ENCODE measurements at places on chromosomes 6 and 20.
A peak's percentile ranks its signal among the peaks of the same experiment; 100 is the strongest.

GRCh38 chr20:53879048-53879684 lies 191.2 kb downstream of the BCAS1 start:
- peaks cover 35% of the 10 kb centered on the region for H3K4me1 ChIP-seq
- no peaks in the 10 kb centered on the region for H3K36me3 ChIP-seq
- no peak overlapping the region for H3K27ac ChIP-seq
- no peak overlapping the region for H3K4me3 ChIP-seq
- H3K27me3 ChIP-seq = no peaks in the 10 kb centered on the region

GRCh38 chr20:47286681-47287080 lies 69.8 kb downstream of the ZMYND8 start:
- no peak overlapping the region for H3K4me3 ChIP-seq
- DNase-seq = no peak
- H3K27ac ChIP-seq = no peak overlapping the region
- peaks cover 73% of the 10 kb centered on the region for H3K36me3 ChIP-seq
- no peaks in the 10 kb centered on the region for H3K4me1 ChIP-seq
- no peaks in the 10 kb centered on the region for H3K27me3 ChIP-seq

DNA sequence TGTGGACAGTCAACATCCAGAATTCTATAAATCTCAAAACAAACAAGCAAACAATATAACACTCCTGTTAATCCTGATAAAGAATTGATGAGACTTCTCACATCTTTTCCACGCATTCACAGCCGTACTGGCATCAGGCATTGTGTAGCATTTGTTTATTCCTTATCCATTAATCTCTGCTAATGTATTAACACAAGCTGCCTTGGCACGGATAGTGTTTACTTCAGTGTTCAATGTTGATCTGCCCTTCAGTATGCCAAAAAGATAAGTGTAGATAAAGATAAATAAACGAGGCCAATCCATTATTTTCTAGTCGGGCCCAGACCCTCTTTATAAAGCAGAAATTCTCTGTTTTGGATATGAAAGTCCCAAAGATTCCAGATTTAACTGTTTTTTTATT lies 16.1 kb downstream of the UFL1 start:
- no peak overlapping the region for H3K4me3 ChIP-seq
- H3K36me3 ChIP-seq = peaks cover 41% of the 10 kb centered on the region
- H3K4me1 ChIP-seq = peaks cover 6% of the 10 kb centered on the region
- no peaks in the 10 kb centered on the region for H3K27me3 ChIP-seq
- no peak overlapping the region for H3K27ac ChIP-seq
- no peak for DNase-seq

DNA sequence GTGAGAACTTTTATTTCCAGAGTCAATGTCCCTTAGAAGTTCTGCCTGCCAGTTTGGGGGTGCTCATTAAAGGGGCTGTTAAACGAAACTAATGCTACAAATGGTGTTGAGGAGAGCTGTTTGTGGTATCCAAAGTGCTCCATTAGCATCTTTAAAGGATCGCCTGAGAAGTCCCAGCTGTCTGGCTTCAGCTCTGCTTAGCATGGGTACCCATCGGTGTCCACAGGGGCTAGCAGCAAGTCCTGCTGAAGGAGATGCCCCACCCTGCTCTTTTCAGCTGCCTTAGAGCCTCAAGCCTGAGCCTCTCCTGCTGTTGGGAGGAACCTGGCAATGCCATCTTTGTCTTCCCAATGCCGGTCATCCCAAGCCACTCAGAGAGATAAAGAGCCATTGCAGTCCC lies 111.1 kb downstream of the FOXO3 start:
- H3K36me3 ChIP-seq = peaks cover 4% of the 10 kb centered on the region
- H3K4me3 ChIP-seq = no peak overlapping the region

DNA sequence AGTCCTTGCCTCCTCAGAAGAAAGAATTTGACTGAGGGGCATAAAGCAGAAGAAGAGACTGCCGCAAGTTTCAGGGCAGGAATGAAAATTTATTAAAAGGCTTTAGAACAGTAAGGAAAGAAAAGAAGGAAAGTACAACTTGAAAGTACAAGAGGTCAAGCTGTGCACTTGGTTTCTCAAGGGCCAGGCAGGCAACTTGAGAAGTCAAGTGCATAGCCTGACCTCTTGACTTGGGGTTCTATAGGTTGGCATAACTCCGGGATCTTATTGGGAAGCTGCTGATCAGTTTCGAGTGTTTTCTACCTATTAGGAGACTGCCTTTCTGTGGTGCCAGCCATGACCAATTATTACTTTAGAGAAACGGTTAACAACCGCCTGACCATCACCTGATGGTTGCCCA lies 237.0 kb upstream of the RGS17 start:
- no peaks in the 10 kb centered on the region for H3K27me3 ChIP-seq
- H3K36me3 ChIP-seq = no peaks in the 10 kb centered on the region
- H3K27ac ChIP-seq = no peak overlapping the region
- DNase-seq = no peak

DNA sequence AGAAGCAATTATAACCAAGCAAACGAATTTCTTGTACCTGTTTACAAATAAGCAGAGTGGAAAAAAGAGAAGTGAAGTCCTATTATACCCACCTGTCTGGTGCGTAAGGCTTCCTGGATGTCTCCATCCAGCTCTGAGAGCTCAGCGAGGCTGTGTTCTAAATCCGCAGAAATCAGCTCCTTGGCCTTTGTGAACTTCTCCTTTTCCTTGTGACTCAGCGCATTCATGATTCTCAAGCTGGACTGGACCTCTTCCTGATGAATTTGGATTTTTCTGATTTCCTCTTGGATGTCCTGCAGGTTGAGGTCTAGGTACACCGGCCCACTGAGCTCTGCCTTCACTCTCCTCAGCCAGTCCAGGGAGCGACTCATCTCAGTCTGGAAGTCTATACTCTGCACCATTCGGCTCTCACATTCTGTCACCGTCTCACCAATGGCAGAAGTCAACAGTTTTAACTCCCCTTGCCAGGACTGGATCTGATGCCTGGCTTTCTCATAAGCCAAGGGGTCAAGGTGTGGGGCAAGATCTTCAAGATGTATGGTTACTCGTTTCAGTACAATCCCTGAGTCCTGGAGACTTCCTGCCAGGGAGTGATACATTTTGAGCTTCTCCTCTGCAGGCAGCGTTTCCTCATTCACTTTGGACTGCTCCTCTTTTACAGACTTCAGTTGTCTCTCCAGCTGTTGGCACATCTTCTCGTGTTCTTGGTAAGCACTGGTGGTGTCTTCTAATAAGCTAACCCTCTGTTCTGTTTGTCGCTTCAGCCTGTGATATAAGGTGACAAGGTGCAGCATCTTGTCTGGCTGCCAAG lies 307.3 kb downstream of the SYNE1 start:
- H3K4me1 ChIP-seq = no peaks in the 10 kb centered on the region
- H3K27ac ChIP-seq = no peak overlapping the region
- no peak for DNase-seq

GRCh38 chr6:69026715-69027114 lies 391.6 kb downstream of the ADGRB3 start:
- no peaks in the 10 kb centered on the region for H3K27me3 ChIP-seq
- H3K4me1 ChIP-seq = no peaks in the 10 kb centered on the region
- no peak overlapping the region for H3K4me3 ChIP-seq

GRCh38 chr6:140370976-140371870 lies 996.8 kb upstream of the CITED2 start:
- no peak overlapping the region for H3K27ac ChIP-seq
- no peaks in the 10 kb centered on the region for H3K27me3 ChIP-seq
- H3K36me3 ChIP-seq = no peaks in the 10 kb centered on the region
- DNase-seq = no peak

DNA sequence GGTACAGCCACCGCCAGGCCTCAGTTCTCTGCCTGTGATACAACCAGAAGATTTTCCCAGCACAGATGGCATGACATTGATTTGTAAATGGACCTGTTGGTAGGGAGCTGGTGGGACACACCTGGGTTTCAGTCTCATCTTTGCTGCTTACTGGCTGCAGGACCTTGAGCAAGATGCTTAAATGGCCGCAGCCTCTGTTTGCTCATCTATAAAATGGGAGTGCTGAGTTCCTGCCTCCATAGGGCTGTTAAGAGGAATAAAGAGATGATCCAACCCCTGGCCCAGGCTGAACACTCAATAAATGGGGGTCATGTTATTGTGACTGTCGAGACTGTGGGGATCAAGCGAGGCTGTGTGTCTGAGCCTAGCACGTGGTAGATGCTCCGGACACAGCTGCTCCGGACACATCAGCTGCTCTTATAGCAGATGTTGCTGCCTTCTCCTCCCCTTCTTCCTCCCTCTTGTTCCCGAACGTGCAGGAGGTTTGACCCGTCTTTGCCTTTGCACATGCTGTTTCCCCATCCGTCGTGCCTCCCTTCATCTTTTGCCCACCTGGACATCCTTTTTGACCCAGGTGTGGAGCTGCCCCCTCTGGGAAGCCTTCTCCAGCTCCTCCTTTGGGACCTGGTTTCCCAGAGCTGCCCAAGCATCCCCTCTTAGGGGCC lies 29.2 kb downstream of the DLGAP4 start:
- DNase-seq = no peak
- no peaks in the 10 kb centered on the region for H3K36me3 ChIP-seq
- H3K27me3 ChIP-seq = peaks cover 8% of the 10 kb centered on the region

DNA sequence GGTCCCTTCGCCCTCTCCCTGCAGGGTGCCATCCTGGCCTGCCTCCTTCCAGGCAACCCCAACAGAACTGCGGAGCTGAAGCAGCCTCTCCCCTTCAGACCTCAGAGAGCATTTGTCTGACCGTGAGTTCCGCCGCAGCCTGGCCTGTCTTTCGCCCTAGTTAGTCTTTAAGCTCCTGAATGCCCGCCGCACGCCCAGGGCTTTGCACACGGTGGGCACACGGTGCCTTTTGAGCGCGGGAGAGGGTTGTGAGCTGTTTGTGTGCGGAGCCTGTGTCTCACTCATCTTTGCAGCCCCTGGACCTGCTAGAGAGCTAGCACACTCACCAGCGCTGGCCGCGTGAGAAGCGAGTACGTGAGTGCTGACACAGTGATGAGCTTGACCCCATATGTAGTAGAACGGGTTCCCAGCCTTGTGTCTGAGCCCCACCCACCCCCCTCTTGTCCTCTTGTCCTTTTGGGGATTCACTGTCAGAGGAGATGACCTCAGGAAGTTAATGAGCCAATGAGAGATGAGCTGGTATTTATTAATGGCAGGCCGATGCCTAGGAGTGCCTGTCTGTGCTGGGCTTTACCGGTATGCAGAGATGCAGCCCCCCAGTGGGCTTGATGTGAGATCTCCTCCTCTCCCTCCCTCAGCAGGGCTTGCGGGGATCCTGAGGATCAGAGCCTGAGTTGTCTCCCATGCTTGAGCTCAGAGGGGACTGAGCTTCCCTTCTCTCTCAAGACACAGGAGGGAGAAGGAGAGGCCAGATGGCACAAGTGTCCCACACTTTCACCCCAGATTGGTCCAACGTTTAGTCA lies 249.2 kb downstream of the FARS2 start:
- H3K36me3 ChIP-seq = no peaks in the 10 kb centered on the region
- H3K4me3 ChIP-seq = no peak overlapping the region
- DNase-seq = no peak
- no peak overlapping the region for H3K27ac ChIP-seq
- no peaks in the 10 kb centered on the region for H3K27me3 ChIP-seq
- H3K4me1 ChIP-seq = peaks cover 27% of the 10 kb centered on the region

GRCh38 chr6:153167907-153168306 lies 36.8 kb upstream of the RGS17 start:
- no peak for DNase-seq
- no peaks in the 10 kb centered on the region for H3K4me1 ChIP-seq
- no peak overlapping the region for H3K27ac ChIP-seq
- H3K4me3 ChIP-seq = no peak overlapping the region
- no peaks in the 10 kb centered on the region for H3K36me3 ChIP-seq
- H3K27me3 ChIP-seq = no peaks in the 10 kb centered on the region

DNA sequence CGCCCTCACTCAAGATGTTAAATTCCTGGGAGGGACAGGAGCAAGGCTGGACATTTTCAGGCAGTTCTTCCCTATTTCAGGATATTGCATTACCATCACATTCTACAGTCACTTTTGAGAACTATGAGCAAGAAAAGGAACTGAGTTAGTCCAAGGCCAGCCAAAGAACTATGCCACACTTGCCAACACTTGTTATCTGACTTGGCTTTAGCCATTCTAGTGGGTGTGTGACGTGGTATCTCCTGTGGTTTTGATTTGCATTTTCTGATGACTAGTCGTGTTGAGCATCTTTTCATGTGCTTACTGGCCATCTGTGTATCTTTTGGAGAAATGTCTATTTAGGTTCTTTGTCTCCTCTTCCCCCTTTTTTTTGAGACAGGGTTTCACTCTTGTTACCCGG lies 12.0 kb downstream of the XRN2 start:
- no peaks in the 10 kb centered on the region for H3K27me3 ChIP-seq
- DNase-seq = no peak
- peaks cover 41% of the 10 kb centered on the region for H3K4me1 ChIP-seq
- H3K27ac ChIP-seq = peak overlapping the region; percentile 16

DNA sequence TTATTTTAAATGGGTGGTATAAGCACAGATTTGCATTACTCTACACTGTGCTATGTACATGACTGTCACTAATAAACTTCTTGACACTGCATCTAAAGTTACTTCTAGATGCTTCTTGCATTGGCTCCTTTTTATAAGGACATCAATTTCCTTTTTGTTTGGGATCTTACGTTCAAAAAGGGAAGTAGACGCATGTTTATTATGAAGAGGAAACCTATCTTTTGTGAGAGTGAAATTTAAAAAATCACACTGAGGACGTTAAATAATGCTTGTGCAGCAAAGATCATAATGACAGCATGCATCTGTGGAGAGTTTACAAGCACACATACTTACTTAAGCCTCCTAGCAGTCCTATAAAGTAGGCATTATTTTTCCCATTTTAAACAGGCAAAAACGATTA lies 479.5 kb downstream of the CD83 start:
- no peaks in the 10 kb centered on the region for H3K27me3 ChIP-seq
- no peak overlapping the region for H3K4me3 ChIP-seq
- no peak for DNase-seq
- H3K36me3 ChIP-seq = peaks cover 8% of the 10 kb centered on the region
- no peak overlapping the region for H3K27ac ChIP-seq
- peaks cover 5% of the 10 kb centered on the region for H3K4me1 ChIP-seq

DNA sequence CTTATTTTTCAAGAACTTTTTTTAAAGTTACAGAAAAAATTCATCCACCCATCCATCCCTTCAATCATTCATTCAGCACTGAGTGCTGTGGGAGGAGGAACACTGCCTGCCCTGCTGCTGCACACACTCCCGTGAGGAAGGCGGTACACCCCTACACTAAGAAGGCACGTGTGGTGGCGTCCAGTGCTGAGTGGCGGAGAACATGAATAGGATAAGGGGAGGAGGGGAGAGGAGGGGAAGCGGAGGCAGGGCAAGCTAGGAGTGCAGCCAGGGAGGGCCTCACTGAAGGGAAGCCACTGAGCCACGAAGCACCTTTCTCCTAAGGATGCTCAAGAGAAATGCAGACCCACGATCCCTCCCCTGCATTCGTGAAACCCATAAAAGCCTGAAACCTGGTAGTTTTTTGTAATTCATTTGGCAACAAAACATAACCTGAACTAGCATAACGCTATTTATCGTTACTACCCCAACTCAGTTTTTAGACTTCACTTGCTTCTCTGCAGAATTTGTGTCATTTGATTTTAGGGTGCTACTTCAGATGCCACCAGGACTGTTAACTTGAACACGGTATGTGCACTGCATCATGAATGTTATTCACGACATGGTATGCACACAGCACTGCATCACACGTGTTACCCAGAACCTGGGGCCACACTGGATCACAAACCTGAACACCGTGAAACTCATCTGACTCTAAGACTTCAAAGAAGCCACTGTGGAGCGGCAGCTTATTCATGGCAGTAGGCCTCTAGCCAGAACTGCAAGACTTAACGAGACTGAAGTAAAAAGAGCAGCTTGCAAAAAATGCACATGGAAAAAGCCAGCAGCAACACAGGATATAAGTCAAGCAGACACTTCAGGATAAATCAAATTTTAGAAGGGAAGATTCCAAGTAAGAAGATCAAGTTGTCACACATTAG lies 3.5 kb downstream of the RNASET2 start:
- peak overlapping the region; percentile 86 for H3K27ac ChIP-seq
- H3K27me3 ChIP-seq = no peaks in the 10 kb centered on the region
- peak overlapping the region; percentile 56 for H3K4me3 ChIP-seq
- DNase-seq = no peak

Data from activated T-helper 2 cell treated with anti-CD3 and anti-CD28 coated beads, Interferon-gamma antibody, Interleukin-2, Interleukin-4, amounts not matched to agents 10 μg/mL and 5 μg/mL and 100 μg/mL, durations not matched to agents 14 hours and 24 hours and 36 hours (primary cell).